CD4-positive, alpha-beta T cell treated with Interleukin-6 at 100 ng/mL for 8 hours (primary cell): ENCODE measurements at places on chromosomes 3 and 15.

GRCh38 chr3:13251166-13251903 lies 168.8 kb downstream of the NUP210 start:
- DNase-seq: no peak

- no peak for DNase-seq
Measured at GRCh38 chr3:28799084-28799483, 450.5 kb upstream of the AZI2 start.

DNA sequence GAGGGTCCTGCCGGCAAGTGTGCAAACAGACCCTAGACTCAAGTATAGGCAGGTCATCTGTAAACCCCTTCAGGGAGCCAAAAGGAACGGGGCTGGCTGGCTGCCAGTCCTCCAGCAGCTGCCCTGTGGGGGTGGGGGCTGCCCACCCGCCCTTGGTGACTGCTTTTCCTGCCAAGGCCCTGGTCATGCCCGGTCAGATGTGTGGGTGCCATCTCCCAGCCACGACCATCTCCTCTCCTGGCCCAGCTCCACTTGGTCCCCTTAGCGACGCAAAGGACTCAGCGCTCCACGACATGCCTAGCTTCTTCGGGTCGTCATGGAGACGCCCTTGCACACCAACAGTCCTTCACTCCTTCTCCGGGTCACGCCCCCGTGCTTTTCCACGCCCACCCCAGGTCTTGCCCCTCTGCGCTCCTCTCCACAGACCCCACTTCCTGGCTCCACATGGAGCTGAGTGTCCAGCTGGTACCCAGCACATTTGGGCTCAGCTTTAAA lies 2.4 kb downstream of the MUC4 start:
- DNase-seq: no peak

GRCh38 chr15:39347453-39347852 lies 233.4 kb upstream of the THBS1 start:
- no peak for DNase-seq
